Activated naive CD8-positive, alpha-beta T cell treated with anti-CD3 and anti-CD28 coated beads, Interleukin-2, amount 10 ng/mL, durations not matched to agents 7 days and 5 days (primary cell): ENCODE measurements at places on chromosomes 2 and 18.

DNA sequence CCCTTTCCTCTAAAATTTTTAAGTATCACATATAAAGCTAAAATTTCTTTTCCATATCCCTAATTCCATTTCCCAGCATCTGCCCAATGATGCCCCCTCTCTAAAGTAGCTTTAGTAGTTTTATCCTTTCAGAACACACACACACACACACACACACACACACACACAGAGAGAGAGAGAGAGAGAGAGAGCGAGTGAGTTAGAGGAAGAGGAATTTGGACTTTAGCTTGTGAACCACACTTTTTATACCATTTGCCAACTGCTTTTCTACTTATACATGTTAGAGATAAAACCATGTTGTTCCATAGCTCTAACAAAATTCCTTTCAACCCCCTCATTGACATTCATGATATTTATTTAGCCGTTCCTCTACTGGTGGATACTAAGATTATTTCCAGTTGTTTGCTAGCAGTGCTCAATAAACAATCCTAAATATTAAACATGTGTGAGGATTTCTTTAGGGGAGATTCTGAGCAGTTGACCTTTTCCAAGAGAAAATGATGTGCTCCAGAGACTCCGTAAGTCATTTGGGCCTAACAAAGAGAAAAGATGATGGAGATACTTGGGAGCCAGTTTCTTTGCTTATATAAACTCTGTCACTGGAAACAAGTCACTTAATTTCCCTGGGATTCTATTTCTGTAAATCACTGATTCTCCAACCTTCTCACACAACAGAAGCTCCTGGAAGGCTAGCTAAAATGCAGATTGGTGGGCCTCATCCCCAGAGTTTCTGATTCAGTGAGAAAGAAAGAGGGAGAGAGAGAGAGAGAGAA, 229.7 kb upstream of the SP5 start:
- DNase-seq, result no peak

DNA sequence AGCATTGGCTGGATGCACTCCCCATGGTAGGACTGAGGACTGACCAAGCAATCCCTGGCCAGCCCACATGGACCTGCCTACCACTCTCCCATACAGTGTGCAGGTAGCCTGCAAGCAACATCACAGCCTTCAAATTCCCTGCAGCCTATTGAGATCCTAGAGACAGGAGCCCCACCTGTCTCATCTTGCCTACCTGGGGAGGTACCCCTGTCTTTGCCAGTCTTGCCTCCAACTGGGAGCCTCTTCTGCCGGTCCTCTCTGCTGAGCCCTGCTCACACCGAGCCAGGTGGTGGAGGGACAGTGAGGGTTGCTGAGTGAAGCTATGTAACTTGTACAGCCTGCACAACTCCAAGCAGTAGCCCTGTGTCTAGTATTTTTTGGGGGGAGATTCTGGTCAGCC, 29.9 kb downstream of the TTC32 start:
- no peak for DNase-seq

DNA sequence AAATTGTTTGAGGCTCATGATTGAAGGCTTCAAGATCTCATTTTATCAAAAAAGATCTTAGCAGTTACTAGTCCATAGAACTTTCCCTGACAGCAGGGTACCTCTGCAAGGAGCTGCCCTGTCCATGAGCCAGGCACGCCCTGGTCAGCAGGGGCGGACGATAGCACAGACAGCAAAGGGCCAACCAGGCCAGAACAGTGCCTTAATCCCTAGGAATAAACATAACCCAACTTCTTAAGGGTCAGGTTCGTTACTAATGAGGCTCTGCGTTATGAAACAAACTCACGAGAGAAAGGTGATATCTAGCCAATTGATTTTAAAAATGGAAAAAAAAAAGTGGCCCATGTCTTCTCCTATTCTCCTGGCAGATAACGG, 59.2 kb downstream of the BCL2 start:
- DNase-seq, result no peak

- peak; percentile 63 for DNase-seq
Measured at GRCh38 chr2:68909793-68910674, 38.8 kb upstream of the BMP10 start.

- no peak for DNase-seq
Measured at GRCh38 chr2:20623741-20624155, 27.1 kb downstream of the HS1BP3 start.

DNA sequence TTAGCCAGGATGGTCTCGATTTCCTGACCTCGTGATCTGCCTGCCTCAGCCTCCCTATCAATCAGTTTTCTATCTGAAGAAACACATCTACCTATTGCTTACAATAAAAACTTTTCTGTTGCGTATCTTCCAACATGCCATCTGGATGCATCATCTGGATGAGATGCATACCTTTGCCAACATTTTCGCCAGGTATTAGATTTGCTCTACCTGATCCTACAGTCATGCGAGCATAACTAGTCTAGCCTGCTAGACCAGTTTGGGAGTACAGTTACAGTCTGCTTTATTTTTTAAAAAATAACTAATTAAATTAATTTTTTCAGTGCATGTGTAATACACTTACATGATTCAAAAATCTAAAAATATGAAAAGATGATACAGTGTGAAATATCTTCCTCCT, 334.0 kb upstream of the MEX3C start:
- DNase-seq, result no peak
